ENCODE measurements at places on chromosomes 4 and X.

- no peak for DNase-seq
Observed at GRCh38 chr4:119977076-119977940, 89.3 kb downstream of the MAD2L1 start.

- DNase-seq, result no peak
Observed at GRCh38 chr4:45663003-45663402, 460.9 kb downstream of the GABRG1 start.

DNA sequence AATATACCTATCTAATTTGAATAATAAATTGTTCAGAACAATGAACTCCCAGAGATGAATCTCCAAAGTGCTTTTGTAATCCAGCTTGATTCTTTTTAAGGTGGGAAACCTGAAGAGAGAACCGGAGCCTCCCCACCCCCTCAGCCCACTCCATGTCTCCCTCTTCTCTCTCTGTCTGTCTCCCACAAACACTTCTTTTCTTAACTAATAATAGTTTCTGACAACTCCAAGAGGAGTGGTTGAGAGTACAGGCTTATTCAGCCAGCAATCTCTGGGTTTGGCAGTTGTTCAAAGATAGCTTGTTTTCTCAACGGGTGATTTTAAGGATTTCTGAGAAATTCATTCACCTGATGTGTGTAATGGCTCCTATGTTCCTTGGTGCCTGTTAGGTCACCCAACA, 23.4 kb downstream of the PPP4R3C start:
- DNase-seq, result no peak

DNA sequence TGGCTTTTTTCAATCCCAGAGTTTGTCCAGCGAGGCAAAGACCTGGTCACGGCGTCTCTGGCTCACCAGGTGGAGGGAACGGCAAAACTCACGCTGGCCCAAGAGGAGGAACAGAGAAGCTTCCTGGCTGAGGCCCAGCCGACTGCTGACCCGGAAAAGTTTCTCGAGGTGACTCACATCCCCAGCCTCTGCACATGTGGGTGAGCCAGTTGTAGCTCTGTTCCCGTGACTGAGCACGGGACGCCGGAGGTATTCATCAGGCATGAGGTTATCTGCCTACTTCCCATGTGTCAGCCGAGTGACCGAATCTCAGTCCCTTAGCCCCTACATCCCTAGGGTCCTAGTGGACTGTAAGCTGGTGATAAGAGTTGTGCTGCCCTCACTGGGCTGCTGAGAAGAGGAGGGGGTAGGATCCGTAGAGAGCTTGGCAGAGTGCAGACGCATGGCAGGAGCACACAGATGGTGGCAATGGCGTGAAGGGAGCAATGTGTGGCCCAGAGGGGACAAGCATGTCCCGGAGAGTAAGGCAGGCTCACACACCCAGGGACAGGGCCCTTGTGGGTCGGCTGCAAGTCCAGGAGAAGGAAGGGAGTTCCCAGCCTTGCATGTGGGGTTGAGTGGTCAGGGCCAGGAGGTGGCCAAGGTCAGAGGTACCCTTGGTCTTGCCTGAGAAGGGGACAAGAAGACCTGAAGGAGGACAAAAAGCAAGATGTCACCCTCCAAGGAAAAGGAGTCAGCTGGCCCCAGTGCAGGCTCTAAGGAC, 42.9 kb downstream of the EVC start:
- DNase-seq, result no peak

DNA sequence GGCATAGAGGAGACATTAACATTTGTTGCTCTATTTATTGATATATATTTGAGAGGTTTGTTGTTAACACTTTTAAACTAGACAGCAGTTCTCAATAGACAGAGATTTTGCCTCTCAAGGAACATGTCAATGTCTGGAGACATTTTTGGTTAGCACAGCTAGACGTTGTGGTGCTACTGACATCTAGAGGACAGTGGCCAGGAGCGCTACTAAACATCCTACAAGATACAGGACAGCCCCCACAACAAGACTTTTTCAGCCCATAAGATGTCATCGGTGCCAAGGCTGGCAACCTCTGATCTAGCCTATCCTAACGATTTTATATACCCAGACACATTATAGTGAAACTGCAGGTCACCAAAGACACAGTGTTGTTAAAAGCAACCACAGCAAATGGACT, 18.4 kb upstream of the CTSO start:
- no peak for DNase-seq

GRCh38 chr4:106584337-106584989, 215.9 kb upstream of the GIMD1 start:
- DNase-seq, result no peak

GRCh38 chr4:22167201-22167600, 218.6 kb upstream of the KCNIP4 start:
- no peak for DNase-seq

DNA sequence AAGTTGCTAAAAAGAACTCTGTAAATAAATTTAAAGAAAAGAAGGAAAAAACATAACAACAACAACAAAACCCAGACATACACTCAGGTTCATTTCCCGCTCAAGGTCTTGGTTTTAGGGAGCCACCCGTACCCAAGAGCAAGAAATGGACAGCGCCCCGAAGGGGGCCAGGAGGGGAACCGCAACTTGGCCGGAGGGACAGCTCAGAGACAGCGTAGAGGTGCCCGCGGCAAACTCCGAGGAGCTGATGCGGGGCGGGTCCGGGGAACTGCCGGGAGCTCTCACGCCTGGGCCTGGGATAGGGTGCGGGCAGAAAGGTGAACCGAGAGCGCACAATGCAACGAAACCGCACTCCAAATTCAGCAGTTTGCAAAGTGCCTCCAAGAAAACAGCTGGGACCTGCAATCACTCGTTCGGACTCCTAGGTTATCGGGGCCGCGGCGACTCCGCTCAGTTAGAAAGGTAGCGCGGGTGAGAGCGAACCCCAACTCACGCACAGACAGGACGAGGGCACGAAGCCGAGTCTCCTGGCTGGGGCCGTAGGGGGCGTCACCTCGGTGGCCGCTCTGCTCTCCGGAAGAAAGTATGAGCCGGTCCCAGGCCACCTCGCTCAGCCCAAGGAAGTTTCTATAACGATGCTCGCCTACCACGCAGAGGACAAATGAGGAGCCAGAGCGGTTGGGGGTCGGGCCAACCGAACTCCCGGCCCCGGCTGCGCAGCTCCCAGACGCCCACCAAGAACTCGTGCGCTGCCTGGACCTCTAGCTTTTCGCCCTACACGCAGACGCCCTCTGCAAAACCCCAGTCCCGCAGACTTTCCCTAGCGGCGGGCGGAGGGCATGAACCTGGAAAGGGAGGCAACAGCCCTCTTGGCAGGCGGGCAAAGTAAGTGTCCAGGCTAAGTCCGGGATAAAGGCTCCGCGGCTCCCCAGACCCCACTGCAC, 1.4 kb downstream of the NDNF start:
- DNase-seq, result peak; percentile 53

- DNase-seq, result no peak
Observed at GRCh38 chr4:176838601-176839433, 46.1 kb upstream of the VEGFC start.

DNA sequence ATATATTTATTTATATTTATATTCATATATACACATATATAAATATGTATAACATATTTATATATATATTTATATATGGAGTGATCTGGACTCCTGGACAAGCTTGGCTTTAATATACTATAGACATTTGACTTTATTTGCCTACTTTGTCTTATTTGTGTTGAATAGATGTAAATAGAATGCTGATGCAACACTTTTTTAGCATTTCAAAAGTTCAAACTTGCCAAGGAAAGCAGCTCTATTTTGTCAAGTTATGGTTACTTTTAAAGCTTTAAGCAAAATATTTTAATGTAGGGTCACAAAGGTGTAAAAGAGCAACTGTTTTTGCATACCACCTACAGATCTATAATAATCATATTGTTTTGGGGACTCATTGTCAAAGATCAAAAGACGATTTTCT, 61.1 kb downstream of the FSTL5 start:
- DNase-seq, result no peak

- no peak for DNase-seq
Observed at GRCh38 chrX:75278991-75279390, 5.1 kb downstream of the UPRT start.

- DNase-seq, result no peak
Observed at GRCh38 chr4:183830438-183830985, 74.6 kb upstream of the STOX2 start.

DNA sequence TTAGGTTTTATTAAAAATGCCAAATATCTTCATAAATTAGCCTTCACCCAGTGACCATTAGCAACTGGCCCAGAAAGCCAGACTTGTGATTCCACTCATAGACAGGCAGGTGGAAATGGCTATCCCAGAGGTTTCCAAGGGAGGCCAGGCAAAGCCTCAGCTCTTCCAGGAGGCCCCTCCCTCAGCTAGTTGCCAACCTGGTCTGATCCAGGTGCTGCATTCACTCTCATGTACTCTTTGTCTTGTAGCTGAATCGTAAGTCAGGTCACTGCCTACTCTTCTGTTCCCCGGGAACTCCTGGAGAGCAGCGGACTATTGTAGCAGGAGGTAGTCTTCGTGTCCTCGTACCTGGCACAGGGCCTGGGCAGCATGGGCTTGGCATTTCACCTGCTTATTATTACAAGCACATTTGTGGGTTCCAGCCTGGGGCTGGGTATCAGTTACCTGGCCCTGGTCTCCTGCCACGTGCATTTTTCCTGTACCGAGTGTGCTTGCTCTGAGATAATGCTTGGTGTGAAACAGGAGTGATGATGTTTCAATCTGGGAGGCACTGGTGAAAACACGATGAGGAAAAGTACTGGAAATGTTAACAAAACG, 101.6 kb downstream of the FAM193A start:
- no peak for DNase-seq

DNA sequence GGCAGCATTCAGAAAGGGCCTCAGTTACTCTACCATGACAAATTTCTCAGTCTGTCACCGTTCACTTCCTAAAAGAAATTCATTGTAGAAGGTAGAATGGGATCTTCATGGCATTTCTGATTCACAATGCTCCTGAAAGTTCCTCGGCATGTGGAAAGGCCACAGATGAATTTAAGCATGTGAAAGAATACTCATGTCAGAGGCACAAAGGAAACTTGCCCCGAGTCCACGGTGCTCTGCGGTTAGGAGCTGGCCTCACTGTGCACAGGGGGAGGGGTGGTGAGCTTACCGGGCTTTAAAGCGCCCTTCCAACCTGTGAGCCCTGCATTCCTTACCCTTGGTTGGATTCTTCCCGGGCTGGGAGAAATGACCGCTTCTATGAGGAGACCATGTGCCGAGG, 9.3 kb downstream of the TKTL1 start:
- no peak for DNase-seq

- DNase-seq, result no peak
Observed at GRCh38 chrX:155028129-155028528, 1.5 kb downstream of the FUNDC2 start.

DNA sequence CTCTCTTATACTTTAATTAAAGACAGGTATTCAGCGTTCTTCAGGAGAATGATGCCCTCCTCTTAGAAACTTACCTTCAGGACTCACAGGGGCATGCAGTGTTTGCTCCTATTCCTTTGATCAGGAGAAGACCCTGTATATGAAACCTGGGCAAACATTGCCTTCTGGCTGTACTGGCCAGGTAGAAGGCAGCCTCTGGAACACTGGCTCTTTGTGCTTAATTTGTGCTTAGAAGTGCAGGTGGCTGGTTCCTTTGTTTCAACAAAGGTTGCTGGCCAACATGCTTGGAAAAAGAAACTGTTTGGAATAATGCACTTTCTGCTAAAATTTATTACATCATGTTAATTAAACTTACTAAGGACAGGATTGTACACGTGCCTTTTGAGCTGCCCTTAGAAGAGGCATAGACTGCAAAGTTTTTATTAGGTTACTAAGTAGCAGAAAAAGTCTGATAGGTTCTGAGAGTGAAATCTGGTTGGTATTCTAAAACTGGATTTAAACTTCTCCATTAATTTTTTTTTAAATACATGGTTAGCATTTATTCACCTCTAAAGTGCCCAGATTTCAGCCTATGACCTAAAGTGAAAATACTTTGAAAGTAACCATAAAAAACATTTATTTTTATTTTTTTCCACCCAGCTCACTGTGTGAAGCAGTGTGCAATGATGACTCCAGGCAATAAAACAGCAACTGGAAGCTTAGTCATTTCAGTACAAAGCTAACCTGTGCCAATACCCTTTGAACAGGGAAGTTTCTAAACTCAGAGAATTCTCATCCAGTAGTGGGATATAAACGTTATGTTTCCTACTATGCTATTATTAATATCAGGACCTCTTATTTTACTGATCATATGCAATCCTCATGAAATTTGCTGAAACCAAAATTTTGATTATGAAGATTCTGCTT, 11.3 kb downstream of the RASSF6 start:
- no peak for DNase-seq

- no peak for DNase-seq
Observed at GRCh38 chr4:60089546-60090273, 1110.4 kb upstream of the ADGRL3 start.

- DNase-seq, result no peak
Observed at GRCh38 chrX:53538781-53539180, 104.6 kb upstream of the HSD17B10 start.

GRCh38 chr4:108450236-108450898, 170.0 kb upstream of the RPL34 start:
- no peak for DNase-seq
